ENCODE measurements at places on chromosomes 3 and 15. TPM values are rescaled to one million over a fixed set of nuclear protein-coding genes. Genes with fewer than 3 reads are reported as not detected.

Gene GXYLT2
- 2.1 TPM for total RNA-seq

Gene DUOXA1
- total RNA-seq: 0.10 TPM

Gene IGSF10
- total RNA-seq: 0.51 TPM

Gene STAB1
- 0.32 TPM for total RNA-seq

Gene DLL4
- 1.4 TPM for total RNA-seq

Gene CYP1A2
- total RNA-seq: 0.05 TPM

Gene PPCDC
- total RNA-seq: 15.5 TPM

Gene ZNF620
- 2.0 TPM for total RNA-seq

Gene SLC22A14
- not detected for total RNA-seq

Gene POLQ
- 7.4 TPM for total RNA-seq

Gene CCR5
- total RNA-seq: not detected

Gene A4GNT
- not detected for total RNA-seq

Gene RASL12
- 0.10 TPM for total RNA-seq

Gene ZKSCAN7
- total RNA-seq: not detected

Gene CAND2
- 0.45 TPM for total RNA-seq

Measured in A549 treated with GW870086 at 1 μM for 4 hours (cell line).